Diencephalon (tissue), 1 donor: ENCODE measurements at places on chromosomes 6 and 20. TPM values are rescaled to one million over a fixed set of nuclear protein-coding genes. Genes with fewer than 3 reads are reported as not detected.

CD24 gene
- 640 TPM for total RNA-seq

C6orf118 gene
- total RNA-seq = 23.5 TPM

FNDC1 gene
- 0.46 TPM for total RNA-seq

E2F3 gene
- 10.1 TPM for total RNA-seq

KCNQ5 gene
- total RNA-seq = 5.5 TPM

KIF6 gene
- 6.7 TPM for total RNA-seq

TIAM2 gene
- total RNA-seq = 72.4 TPM

TBXT gene
- total RNA-seq = not detected

RAB22A gene
- 39.2 TPM for total RNA-seq

RRP36 gene
- 56.5 TPM for total RNA-seq

NINL gene
- total RNA-seq = 22.1 TPM

OOEP gene
- total RNA-seq = not detected

DDRGK1 gene
- total RNA-seq = 33.0 TPM

PTCHD4 gene
- 20.3 TPM for total RNA-seq

C2 gene
- 5.3 TPM for total RNA-seq

LTB gene
- total RNA-seq = 0.46 TPM

PI3 gene
- not detected for total RNA-seq

WFDC10B gene
- total RNA-seq = not detected

MCCD1 gene
- not detected for total RNA-seq
